ENCODE measurements at places on chromosomes 13 and 19. TPM values are rescaled to one million over a fixed set of nuclear protein-coding genes. Genes with fewer than 3 reads are reported as not detected.

GRCh38 chr13:31972453-31972852, 59.1 kb upstream of the FRY start:
- DNase-seq: no peak

DNA sequence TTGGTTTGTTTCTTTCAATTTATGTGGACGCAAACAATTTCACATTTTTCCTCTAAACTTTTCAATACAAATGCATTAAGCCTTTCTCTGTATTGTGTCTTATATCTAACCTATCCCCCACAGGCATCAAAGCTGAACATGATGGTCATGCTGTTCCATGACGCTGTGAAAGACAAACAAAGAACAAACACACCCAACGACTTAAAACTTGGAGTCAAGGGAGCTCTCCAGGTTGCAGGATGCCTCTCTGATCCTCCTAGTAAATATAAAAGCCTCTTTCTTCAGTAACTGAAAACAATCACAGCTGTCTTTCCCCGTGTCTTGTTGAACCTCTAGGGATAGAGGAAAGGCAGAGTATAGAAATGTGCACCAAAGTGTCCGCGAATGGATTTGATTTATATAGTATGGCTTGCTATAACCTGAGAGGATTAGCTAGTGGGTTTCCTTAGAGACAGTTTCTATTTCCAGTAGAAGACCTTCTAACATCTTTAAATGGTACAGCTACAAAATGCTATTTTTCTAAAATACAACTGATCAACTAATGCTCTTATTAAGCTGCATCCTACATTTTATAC, 43.1 kb downstream of the PCDH9 start:
- DNase-seq: no peak

- no peak for DNase-seq
Observed at GRCh38 chr19:14804765-14805164, 26.4 kb upstream of the ADGRE2 start.

Gene LENG1
- 8.6 TPM for total RNA-seq

Gene OR10H4
- total RNA-seq: not detected

Gene SLAIN1
- total RNA-seq: 40.1 TPM

Gene TMEM272
- total RNA-seq: 0.09 TPM
